ENCODE measurements at places on chromosomes 7 and 10. TPM values are rescaled to one million over a fixed set of nuclear protein-coding genes. Genes with fewer than 3 reads are reported as not detected.
A peak's percentile ranks its signal among the peaks of the same experiment; 100 is the strongest.

DNA sequence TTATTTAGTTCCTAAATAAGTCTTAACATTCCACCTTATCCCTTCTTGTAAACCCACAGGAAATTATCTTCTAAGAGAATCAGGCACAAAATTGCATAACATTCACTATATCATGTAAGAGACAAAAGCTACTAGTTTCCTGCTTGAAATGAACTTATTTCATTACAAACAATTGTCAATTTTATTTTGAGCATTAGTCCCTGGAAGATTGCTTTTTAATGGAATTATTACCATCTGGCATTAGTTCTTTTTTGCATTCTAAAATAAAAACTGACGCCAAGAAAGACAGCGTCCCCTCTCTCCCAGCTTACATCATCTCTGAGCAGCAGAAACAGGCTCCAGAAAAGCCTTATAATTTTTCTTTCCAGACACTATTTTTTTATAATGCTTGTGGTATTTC is 121.8 kb downstream of the NOC3L start:
- no peak for DNase-seq

GRCh38 chr10:79374312-79375191 is 27.3 kb downstream of the PPIF start:
- peak; percentile 65 for DNase-seq

DNA sequence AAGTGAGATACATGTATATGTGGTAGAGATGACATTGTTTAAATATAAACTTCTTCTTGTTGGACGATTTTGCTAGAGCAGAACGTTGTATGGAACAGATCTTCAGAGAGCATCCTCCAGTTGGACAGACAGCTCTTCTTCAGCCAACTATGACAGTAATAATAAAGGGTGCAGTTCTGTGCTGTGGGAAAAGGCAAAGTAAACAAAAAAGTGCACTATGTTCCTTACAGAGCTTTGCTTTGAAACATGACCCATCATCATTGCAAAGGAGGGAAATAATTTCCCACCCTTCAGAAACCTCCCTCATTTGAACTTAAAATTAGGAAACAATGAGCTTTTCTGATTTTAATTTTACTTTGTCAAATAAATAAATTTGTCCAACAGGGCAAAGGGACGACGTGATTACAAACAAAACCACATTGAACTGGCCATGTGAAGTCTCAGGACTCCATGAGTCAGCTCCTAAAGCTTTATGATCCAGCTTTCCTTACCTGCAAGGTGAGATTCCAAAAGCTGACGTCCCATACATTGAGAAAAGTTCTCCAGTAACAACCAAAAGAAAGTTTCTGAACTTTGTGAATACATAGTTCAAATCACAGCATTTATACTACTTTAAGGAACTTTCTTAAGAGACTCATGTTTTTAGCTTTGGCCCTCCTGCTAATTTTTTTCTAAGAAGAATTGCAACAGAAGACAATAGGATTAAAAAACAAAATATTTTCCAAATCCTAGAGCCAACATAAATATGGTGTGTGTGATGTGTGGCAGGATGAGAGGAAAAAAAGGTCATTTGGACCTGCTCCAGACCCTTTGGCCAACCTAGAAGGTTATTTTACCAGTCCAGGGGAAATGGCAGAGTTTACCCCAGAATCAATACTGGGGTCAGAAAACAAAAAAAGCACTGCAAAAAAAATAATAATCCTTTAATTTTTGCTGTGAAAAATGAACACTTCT is 565.4 kb upstream of the NRP1 start:
- DNase-seq = no peak

Gene GFRA1
- 2.6 TPM for total RNA-seq

Gene ODAD2
- total RNA-seq = 0.42 TPM

Gene MMD2
- total RNA-seq = not detected

Gene ADAM22
- total RNA-seq = 4.3 TPM

Data from left colon (tissue), 2 donors.